CD4-positive, alpha-beta T cell treated with Interleukin-21 for 1 hour (primary cell): ENCODE measurements at places on chromosomes 4 and X.

DNA sequence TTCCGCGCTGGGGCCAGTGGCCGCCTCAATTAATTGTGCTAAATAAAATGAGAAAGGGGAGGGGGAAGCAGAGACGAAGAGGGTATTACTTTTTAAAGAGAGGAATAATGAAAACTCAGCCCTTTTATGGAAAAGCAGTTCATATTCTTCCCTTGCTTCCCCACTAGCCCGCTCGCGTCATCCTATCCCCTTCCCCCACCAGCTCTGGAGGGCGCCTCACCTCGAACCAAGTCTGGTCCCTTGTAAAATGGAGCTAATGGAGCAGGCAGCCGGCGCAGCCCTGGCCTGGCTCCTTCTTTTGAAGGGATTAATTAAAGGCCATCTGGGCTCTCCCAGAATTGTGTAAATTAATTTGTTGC, 511 bp upstream of the NKX6-1 start:
- no peak for DNase-seq

- DNase-seq = no peak
Observed at GRCh38 chr4:52049266-52049665, 1.8 kb upstream of the SPATA18 start.

- peak; percentile 32 for DNase-seq
Observed at GRCh38 chrX:45749375-45749774, 548.7 kb upstream of the DIPK2B start.

- DNase-seq = no peak
Observed at GRCh38 chr4:80042821-80043220, 30.2 kb downstream of the ANTXR2 start.

DNA sequence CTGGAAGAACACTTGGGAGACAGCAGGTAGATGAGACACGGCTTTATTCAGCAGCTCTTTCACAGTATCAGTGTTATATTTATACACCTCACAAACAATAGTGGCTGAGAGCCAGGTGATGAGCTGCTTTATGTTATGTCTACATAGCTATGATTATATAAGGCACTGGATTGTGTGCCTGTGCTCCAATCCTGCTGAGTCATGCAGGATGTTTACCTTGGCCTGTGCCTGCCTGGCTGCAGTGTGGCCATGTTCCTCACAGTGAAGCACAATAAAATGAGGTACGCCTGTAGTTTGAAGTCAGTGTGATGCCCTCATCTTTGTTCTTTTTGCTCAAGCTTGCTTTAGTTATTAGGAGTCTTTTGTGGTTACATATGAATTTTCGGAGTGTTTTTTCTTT, 31.3 kb downstream of the CXCL13 start:
- no peak for DNase-seq

DNA sequence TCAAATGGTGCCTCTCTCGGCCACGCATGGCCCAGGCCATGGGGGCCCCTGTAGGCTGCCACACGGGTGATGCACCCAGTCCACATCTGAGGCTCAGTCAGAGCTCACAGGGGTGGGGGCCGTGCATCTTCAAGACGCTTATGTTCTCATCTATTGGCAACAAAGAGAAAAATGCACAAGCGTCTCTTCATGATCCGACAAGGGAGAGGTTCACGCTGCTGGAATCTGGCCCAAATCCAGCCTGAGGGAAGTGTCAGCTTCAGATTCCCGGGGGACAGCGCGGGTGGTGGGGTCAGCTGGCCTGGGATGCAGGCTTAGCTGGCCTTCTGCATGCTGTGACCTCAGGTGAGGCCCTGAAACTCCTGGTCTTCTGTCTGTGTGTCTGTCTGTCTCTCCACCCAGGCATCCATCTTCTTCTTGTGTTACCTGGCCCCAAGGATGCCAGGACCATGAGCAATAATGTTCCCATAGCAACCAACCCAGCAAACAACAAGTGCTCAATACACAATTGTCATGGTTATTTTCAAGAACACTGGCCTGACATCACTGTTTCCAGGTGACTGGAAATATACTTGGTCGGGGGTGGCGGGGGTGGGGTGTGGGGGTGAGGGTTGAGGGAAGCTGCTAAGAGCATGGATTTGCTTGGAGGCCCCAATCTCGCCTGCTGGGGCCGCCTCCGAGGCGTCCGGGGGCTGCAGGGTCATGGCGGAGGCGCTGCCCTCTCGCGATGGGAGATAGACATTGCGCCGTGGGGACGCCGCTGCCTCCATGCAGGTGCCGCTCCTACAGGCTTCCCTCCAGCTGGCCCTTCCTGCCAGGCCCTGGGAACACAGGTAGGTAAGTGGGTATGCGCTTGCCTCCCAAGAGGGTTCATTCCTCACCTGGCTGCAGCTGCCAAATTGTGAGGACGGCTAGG, 48.3 kb downstream of the ABLIM2 start:
- DNase-seq = no peak

GRCh38 chr4:172173206-172173605, 360.0 kb downstream of the GALNTL6 start:
- no peak for DNase-seq

DNA sequence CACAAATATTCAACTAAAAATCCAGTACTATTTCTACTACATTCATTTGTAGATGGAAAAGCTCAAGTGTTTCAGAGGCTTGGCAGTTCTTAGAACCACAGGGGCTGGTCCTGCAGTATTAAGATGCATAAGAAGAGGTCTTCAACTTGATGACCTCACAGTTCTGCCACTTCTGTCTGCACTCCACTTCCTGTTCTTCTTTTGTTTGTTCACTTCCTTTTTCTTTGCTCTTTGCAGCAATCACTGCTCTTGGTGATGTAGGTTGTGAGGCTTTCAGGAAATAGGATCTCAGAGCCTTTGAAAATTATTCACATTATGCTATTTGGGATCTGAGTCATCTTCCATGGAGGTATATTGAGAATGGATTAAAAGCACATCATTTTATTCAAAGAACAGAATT, 602.0 kb upstream of the CPEB2 start:
- no peak for DNase-seq

DNA sequence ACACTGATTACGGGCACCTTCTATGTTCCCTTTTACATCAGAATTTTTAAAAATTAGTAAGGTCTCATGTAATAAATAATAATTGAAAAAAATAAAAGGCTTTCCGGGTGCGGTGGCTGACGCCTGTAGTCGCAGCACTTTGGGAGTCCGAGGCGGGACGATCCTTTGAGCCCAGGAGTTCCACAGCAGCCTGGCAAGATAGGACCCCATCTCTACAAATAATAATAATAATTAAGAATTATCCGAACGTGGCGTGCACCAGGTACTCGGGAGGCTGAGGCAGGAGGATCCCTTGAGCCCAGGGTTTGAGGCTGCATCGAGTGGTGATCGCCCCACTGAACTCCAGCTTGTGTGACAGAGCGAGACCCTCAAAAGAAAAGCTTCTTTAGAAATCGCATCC, 771 bp upstream of the LAMTOR3 start:
- no peak for DNase-seq

- no peak for DNase-seq
Observed at GRCh38 chr4:37748485-37748884, 62.3 kb upstream of the RELL1 start.

DNA sequence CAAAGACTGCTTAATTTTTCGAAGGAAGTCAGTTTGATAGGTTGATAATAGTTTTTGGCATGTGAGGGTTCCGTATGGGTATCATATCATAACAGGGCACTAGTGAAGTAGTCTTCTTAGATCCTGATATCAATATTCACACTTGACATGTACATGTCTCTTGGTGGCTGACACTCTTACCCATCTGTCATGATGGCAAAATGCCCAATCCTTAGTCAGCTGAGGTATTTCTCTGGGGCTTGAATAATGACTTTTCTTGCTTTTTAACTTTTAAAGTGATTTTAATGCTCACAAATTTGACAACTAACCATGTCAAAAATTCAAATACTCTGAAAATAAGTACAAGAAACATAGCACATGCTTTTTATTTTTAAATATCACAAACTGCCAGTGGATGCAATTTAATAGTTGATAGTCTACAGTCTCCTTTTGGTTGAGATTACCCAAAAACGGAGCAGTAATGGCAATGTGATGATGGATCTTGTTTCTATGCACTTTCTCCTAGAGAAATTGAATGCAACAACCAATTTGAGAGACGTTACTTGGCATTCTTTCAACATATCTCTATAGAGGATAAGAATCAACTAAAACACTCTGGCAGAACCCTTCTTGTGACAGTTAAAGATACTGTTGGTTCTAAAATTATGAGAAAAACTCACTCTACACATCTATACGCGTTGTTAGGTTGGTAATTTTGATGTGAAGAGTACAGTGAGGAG, 552.9 kb upstream of the PABPC4L start:
- no peak for DNase-seq

- no peak for DNase-seq
Observed at GRCh38 chr4:40134206-40134917, 62.5 kb upstream of the RHOH start.

DNA sequence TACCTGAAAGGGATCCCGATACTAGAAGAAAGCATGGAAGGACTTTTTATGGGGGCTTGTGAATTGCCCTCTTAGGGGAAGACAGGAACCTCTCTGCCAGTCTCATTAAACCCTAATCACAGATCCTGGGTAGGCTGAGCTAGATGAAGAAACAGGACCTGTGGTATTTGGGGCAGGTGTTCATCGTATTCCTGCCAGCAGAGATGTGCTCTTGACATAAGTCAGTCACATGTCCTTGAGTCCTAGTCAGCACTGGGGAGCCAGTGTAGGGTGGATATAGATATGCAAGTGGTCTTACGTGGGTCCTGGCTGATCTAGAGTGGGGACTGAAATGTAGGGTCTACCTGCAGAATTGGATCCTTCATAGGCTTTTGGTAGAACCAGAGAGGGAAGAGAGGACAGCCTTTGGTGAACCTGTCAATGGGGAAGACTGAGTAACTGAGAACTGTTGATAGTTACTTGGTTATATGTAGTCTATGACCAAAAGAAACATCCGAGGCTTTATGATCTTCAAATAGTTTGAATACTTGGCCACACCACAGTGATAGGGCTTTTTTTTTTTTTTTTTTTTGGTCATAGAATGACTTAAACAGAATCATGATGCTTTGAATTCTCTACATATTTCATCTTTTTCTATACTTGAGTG, 63.5 kb upstream of the WDR1 start:
- DNase-seq = no peak

DNA sequence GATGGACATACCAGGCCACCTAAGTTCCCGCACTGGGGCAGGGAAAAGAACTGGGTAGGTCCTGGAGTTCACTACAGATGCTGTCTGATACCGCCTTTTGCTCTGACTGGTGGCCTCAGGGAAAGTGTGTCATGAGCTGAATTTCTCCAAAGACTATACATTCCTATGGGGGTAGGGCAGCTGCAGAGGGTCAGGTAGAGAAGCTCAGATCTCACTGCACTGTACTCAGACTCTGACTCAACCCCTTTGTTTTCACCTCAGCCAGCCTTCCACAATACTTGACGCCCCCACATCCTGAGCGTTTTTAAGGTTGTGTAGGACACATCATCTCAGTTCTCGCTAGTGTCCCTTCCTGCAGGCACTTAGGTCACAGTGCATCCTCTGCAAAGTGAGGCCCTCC, 7.8 kb downstream of the GATB start:
- DNase-seq = no peak

DNA sequence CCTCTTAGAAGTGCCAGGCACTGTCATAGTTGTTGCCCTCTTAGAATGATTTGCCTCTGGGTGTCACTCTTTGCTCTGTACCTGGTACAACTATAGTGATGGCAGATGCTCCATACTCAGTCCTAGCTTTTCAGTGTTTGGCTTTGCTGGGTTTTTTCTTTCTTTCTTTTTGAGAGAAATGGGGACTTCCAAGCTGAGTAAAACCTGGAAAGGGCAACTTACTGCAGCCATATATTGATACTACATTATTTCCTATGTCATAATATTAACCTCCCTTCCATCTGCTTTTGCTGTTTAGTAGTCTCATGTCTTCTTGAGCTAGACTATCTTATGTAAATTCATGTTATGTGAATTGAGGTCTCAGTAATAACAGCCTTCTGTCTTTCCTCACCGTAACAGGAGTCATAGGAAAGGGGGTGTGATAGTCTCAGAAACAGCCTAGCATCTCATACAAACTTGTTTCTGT, 49.0 kb downstream of the NIPAL1 start:
- no peak for DNase-seq

DNA sequence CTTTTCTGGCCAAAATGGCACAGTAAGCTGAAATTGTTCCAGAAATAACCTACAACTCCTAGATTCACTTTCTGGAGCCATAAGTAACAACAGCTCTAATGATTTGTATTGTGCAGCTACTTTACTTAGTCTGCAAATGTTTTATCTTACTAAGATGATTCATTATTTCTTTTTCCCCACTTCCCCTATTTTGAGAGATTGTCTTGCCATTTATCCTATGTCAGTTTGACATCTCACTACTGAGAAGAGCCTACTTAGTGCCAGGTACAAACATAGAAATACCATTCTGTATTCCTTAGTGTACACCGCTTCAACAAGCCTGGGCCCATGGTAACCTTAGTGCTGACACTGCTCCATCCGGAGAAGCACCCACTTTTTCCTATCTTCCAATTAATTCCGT, 13.8 kb upstream of the STK26 start:
- no peak for DNase-seq

DNA sequence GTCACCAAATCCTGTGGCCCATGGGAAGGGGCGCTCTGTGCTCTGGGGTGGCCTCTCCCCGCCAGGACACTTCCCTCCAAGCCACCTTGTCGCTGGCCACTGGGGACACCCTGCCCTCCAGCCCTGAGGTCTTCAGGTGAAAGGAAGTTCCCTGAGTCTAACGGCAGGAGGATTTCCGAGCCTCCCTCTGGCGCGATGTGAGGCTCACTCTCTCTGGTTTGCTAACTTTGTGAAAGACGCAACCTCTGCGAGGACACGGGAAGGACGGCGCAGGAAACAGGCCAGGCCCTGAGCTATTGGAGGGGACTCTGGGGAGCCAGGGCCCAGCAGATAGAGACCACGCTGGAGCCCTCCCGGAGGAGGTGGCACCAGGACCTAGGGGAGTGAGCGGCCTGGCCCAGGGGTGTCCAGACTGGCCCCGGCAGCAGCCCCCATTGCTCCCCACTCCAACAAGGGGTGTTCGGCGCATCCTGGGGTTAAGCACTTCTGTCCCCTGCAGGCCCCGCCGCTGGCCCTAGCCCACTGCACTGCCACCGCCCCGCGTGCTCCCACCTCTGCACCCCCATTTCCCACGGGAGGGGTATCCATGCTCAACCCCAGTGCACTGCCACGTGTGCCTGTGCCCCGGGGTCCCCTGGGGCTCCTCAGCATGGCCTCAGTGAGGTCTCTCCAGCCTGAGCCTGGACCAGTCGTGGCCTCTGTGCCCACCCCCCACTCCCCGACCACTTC, 72.2 kb upstream of the MXD4 start:
- DNase-seq = no peak

- no peak for DNase-seq
Observed at GRCh38 chr4:183797445-183798300, 107.4 kb upstream of the STOX2 start.

DNA sequence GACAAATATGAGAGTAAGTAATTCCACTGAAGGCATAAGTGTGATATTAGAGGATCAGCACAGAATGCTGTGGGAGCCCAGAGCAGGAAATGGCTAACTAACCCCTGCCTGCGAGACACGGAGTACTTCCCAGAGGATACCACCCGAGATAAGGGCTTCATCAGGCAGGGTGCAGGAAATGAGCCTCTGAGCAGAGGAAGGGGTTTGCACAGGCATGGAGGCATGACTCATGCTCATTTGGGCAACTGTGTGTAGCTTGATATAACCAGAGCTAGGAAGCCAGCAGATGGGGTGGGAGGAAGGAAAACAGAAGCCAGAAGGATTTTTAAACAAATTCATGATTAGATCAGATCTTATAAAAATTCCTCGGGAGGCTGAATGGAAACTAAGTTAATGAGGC, 70.0 kb upstream of the TSPAN5 start:
- no peak for DNase-seq
